ENCODE measurements at places on chromosomes 7 and 10.
A peak's percentile ranks its signal among the peaks of the same experiment; 100 is the strongest.

DNA sequence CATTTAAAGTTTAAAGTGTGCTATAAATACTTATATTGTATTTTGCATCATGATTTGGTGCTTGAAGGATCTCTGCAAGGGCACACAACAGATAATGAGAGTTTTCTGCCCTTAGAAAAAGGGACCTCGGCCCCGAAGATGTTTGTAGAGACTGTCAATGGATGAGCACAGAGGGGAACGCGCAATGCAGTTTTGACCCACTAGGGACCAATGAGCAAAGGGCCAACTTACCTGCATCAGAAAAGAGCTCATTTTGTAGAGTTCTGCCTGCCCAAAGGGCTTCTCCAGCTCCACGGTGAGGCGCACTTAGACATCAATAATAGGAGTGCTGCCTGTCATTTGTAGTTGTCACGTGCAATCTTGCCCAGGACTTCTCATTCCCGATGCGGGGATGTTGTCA is 91.1 kb downstream of the BUB3 start:
- peaks cover 27% of the 10 kb centered on the region for H3K4me1 ChIP-seq
- no peak overlapping the region for H3K27ac ChIP-seq
- no peak for DNase-seq
- H3K4me3 ChIP-seq = no peak overlapping the region
- no peaks in the 10 kb centered on the region for H3K27me3 ChIP-seq

GRCh38 chr10:87585565-87586514 is 73.8 kb upstream of the PAPSS2 start:
- no peak overlapping the region for H3K27ac ChIP-seq
- DNase-seq = no peak
- H3K27me3 ChIP-seq = peaks cover 7% of the 10 kb centered on the region
- H3K36me3 ChIP-seq = no peaks in the 10 kb centered on the region

GRCh38 chr7:6221340-6222319 is 50.8 kb downstream of the CYTH3 start:
- DNase-seq = peak; percentile 6
- H3K4me3 ChIP-seq = peak overlapping the region; percentile 6
- peak overlapping the region; percentile 72 for H3K27ac ChIP-seq
- H3K36me3 ChIP-seq = no peaks in the 10 kb centered on the region

- H3K27me3 ChIP-seq = no peaks in the 10 kb centered on the region
- H3K36me3 ChIP-seq = peaks cover 16% of the 10 kb centered on the region
- H3K4me1 ChIP-seq = peaks cover 8% of the 10 kb centered on the region
- no peak overlapping the region for H3K4me3 ChIP-seq
- H3K27ac ChIP-seq = peak overlapping the region; percentile 35
These were observed 22.3 kb downstream of the COX15 start for GRCh38 chr10:99709480-99710229.

GRCh38 chr7:81064426-81064825 is 145.6 kb upstream of the SEMA3C start:
- H3K4me3 ChIP-seq = no peak overlapping the region
- no peaks in the 10 kb centered on the region for H3K36me3 ChIP-seq
- H3K4me1 ChIP-seq = no peaks in the 10 kb centered on the region
- H3K27ac ChIP-seq = no peak overlapping the region
- H3K27me3 ChIP-seq = no peaks in the 10 kb centered on the region

Measured in activated T-helper 1 cell treated with anti-CD3 and anti-CD28 coated beads, Interleukin-12 subunit alpha, Interleukin-12 subunit beta, Interleukin-2, Interleukin-4 antibody, amounts not matched to agents 30 ng/mL and 10 ng/mL and 1 ng/mL, durations not matched to agents 14 hours and 24 hours and 36 hours (primary cell).